AML-193 (cell line): ENCODE measurements at places on chromosomes 4 and X.

- no peak for DNase-seq
Observed at GRCh38 chrX:43805579-43805978, 76.7 kb downstream of the MAOB start.

- no peak for DNase-seq
Observed at GRCh38 chr4:83574247-83574646, 38.3 kb downstream of the GPAT3 start.

DNA sequence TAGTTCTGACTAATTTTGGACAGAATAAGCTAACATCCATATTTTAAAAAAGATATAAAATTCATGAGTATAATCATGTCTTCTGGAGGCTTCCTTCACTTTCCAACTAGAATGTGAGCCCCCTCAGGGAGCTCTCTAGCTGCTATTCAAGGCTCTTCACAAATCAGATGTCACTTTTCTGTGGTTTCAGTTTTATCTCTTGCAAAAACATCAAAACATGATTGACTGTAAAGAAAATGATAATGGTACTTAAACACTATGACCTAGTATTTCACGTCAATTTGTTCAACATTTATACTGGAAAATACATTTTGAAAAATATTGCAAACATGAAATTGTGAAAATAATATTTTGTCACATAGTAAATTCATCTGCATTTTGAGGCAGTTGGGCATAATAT, 234.2 kb downstream of the UNC5C start:
- DNase-seq, result no peak

DNA sequence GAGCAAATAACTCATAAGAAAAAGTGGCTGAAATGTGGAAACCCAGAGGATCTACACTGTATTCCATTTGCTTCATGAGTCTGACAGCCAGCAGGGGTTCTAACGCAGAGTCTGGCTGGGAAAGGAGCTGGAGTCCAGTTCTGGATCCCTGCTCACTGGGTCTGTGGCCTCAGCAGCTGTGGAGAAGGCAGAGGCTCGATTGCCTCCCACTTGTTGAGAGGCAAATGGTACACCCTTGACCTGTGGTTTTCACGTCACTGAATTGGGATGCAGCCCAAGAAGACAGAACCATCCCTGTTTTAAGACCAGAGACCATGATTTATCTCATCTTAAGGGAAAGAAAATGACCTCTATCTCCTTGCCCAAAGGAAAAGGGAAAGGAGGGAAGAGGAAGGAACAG, 147.0 kb upstream of the NOCT start:
- no peak for DNase-seq

- DNase-seq, result no peak
Observed at GRCh38 chr4:76696109-76696508, 201.8 kb downstream of the SOWAHB start.

DNA sequence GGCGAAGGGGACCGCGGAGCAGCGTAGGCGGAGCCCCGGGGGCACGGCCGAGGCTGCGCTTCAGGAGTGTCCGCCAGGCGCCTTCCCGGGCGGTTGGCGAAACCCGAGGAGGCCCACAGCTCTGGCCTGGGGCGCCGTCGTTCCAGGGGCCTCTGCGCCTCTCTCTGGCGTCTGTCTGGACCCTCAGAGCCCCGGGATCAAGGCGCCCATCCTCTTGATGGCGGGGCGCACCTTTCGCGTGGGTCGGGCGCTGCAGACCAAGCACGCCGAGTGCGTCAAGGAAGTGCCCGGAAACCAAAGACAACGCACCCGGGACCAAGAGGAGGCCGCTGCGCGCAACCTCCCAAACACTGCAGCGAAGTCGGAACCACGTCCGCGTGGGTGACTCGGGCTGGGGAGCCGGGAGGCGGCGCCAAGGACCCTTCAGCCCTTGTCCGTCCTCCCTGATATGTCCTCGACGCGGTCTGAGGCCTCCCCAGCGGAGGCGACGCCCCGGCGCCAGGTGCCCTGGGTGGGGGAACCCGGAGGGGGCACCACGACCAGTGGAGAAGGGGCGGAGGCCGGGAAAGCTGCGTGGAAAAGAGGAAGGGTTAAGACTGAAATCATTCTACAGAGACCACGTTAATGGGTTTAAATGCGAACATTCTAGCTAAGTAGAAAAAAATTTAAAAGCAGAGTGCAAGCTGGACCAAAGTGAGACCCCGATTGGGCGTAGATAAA, 9.9 kb downstream of the HMX1 start:
- no peak for DNase-seq

GRCh38 chrX:103396186-103396585, 19.8 kb downstream of the BEX3 start:
- DNase-seq, result no peak

DNA sequence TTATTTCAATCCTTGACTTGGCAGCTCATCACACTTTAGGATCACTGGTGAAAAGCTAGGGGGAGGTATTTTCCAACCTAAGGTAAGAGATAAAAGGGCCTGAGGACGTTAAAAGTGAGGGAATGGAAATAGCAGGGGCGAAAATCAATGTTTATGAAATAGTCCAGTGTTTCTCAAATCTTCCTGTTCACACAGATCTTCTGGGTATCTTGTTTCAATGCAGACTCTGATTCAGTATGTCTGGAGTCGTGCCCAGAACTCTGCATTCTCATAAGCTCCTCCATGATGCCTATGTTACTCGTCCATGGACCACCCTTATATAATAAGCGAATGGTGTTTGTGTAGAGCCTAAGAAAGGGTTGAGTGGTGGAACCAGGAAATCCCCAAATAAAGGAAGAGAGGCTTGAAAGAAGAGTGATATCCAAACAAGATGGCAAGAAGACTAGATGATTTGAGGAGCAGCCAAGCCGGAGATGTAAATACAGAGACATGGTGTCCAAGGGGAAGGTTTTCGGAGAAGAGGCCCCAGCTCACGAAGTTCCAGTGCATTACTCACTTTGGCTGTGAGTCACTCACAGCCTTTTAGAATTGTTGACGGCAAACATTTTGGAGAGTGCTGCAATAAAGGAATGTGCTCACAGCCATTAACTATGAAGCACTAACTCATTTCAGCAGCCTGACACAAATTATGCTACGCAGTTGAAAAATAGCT, 215.6 kb upstream of the PPARGC1A start:
- no peak for DNase-seq

DNA sequence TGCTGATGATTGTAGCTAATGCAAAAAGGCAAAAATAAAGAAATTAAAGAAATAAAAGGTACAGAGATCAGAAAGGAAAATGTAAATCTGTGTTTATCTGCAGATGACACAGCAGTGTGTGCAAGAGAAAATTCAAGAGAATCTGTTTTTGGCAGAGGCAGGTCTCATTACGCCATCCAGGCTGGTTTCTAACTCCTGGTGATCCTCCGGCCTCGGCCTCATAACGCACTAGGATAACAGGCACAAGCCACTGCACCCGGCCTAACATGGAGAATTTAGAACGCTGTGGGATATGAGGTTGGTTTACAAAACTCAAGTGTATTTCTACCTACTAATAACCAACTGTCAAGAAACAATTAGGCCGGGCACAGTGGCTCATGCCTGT, 29.4 kb downstream of the CTBP1 start:
- peak; percentile 27 for DNase-seq

GRCh38 chrX:107226757-107227156, 20.3 kb downstream of the DNAAF6 start:
- DNase-seq, result no peak

GRCh38 chrX:63918611-63919010, 133.6 kb upstream of the ARHGEF9 start:
- no peak for DNase-seq

- no peak for DNase-seq
Observed at GRCh38 chrX:147498796-147499195, 412.9 kb upstream of the FMR1 start.

- DNase-seq, result no peak
Observed at GRCh38 chr4:74534936-74535335, 90.0 kb downstream of the AREG start.

DNA sequence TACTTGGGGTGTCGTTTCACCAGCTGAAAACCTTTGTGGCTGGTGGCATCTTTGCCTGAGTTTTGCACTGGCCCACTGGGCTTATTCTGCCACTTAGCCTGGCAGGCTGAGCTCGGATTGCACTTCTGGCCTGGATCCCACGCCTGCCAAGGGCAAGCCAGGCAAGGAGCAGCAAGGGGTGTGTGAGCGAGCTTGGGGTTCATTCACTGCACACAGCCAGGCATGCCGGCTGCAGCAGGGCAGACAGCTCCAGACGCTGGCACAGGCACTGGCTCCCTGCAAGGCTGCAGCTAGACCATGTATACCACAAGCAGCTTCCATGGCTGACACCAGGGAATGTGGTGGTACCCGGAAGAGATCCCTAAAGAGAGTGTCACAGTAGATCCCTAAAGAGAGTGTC, 476.3 kb downstream of the EPHA5 start:
- DNase-seq, result no peak

DNA sequence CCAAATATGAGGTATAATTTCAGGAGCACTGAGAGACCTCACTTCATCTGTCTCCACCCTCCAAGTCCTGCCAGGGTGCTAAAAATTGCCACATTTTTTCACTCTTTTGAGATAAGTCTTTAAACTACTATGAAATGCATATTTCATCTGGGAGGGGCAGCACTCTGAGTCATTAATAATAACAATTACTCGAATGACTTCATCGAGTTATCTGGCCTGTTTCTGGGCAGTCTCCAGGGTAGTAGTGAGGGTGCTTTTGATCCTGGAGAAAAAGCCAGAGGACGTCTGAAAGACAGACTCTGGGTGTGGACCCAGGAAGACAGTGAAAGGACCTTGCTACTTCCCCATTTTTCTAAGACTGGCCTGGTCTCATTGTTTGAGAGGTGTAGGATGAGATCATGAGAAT, 42.3 kb upstream of the SRD5A3 start:
- no peak for DNase-seq

DNA sequence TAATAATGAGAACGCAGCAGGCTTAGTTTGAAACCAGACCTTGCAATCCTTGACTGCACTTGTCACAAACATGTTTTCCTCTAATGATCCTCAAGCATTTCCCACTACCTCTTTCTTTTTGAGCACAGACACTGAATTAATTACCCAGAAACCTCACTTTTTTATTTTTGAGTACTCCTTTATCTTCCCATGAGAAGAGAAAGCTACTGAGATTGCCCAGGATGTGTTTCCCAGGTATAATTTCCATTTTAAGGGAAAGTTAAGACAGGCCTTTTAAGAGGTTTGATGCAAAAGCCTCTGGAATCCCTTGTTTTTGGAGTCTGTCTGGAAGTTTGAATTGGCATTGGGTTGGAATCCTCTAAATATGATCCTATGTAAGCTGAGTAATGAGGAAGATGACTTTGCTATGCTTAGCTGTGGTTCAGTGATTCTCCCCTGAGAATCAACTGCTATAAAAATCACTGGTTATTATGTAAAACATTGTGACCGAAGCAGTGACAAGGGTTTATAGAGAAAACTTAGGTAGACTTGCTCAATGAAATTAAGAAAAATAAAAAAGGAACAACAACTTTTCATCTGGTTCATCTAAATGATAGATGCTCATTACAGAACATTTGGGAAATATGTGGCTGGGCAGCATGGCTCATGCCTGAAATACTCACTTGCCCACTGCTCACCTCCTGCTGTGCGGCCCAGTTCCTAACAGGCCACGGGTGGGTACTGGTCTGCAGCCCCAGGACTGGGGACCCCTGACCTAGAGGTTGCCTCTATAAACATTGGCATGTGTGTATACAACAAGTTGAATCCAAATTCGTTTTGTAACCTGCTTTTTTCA, 10.8 kb upstream of the RHOH start:
- no peak for DNase-seq

DNA sequence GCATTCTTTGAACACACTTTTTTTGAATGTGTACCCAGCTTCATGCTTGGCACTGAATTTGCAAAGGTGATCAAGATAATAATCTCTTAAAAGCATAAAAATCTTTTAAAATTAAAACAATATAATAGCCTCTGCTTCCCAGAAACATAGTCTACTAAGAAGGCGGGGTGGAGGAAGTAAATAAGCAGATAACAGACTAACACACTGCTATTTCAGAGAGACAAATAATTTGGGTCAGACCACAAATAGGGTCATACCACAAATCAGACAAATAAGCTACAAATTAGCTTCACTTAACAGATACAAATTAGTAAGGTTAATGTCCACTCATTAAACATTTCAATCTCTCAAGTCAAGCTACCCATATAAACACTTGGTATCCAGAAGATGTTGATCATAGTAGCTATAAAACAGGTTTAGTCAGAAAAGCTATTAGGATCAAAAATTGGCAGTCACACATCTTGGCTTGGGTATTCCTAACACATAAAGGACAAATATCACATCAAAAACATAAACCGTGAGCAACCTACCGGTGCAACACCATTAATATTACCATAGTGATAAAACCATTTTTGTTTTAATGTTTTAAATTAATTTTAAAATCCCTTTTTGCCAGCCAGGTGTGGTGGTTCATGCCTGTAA, 47.3 kb downstream of the PPP3CA start:
- no peak for DNase-seq

DNA sequence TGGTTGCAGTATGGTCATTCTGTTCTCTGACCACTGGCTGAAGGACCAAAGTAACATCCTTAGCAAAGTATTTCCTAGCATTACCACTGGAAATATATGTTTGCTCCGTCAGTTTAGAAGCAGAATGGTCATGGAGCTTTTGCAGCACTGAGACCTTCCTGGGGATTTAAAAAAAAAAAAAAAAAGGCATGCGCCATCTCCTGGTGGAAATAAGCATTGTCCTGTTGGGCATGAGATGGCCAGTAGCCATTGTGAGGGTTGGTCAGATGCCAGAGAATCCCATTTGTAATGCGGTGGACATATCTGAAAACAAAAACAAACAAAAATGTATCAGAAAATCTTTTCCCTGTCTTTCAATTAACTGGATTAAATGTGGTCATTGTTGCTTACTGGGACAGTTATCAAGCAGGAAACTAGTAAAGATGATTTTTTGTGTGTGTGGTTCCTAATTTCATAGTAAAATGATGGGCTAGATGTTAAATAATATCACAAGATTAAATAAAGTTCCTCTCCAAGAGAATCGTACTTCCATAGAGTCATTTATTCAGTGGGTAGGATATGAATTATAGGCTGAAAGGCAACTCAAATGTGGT, 139.6 kb downstream of the SOWAHB start:
- peak; percentile 4 for DNase-seq

DNA sequence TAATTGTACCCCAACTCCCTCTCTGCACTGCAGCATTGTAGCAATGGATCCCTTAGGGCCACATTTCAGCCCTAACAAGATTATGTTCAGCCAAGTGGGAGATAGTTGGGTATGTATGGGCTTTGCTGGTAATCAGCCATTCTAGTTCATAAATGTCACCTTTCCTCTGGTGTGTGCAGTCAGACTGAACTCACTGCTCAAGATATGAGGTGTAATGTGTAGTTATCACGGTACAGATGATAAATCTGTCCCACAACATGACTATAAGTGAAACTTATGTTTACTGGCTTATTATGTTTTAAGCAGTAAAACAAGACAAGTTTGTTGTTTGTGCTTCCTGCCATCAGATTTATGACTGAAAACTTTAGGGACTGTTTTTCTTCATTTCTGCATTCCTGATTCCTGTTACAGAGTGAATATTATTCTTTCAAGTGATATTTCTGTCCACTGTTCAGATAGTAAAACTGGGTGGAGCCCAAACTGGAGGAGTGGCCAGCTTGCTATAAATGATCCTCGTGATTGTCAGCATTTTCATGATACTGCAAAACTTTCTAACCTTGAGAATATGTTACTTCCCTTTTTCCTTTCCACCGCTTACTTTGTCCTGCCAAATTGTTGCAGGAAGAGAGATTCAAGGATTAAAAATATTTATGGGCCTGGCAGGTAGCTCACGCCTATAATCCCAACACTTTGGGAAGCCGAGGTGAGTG, 44.9 kb downstream of the ANAPC4 start:
- no peak for DNase-seq

- DNase-seq, result no peak
Observed at GRCh38 chr4:28788929-28789490, 1928.4 kb downstream of the STIM2 start.
